ENCODE measurements at places on chromosomes 5 and 9. TPM values are rescaled to one million over a fixed set of nuclear protein-coding genes. Genes with fewer than 3 reads are reported as not detected.

The PRRX2 gene
- total RNA-seq = not detected

The PTGR1 gene
- 24.8 TPM for total RNA-seq

The LCN12 gene
- total RNA-seq = not detected

The PCDHGA4 gene
- total RNA-seq = 2.0 TPM

The KCTD16 gene
- not detected for total RNA-seq
